ENCODE measurements at places on chromosomes 16 and 17. TPM values are rescaled to one million over a fixed set of nuclear protein-coding genes. Genes with fewer than 3 reads are reported as not detected.

DNA sequence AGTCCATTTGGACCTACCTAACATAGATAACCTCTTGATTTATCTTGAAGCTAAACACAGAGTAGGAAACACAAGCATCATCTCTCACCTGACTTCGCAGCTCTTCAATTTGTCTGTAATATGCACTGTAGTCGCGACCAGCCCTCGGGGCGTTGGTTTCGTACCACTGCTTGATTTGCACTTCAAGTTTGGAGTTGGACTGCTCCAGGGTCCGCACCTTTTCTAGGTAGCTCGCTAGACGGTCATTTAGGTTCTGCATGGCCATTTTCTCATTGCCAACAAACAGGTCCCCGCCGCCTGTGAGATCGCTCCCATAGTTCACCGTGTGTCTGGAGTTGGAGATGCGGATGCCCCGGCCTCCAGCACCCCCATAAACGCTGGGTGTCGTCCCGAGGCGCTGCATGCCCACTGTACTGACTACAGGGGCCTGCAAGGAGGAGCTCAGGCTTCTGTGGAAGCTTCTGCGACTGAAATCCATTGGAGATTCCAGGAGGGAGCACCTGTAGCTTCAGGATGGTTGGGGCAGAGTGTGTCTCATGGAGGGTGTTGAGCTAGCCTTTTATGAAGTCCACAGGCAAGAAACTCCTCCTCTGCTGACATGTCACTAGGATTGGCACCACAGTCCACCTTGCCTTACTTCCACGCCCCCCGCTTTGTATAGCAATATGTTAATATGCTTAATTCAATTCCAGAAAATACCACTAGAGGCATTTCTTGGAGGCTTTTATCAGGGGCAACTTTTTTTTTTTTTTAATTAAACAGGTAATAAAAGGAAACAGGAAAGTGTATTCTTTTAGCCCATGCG is at the start of gene KRT20:
TSS of gene KRT20 (minus strand) at position 535 of the 805 bp plus-strand sequence. CDS start at position 478, 57 bp downstream.
- no peaks in the 10 kb centered on the region for H3K27me3 ChIP-seq
- H3K27ac ChIP-seq = peak within 1 kb of the TSS; percentile 70
- H3K36me3 ChIP-seq = peaks cover 2% of the 10 kb centered on the region
- H3K4me1 ChIP-seq = no peaks in the 10 kb centered on the region
- DNase-seq = peak; percentile 64

GRCh38 chr17:17075125-17075781 is 33.0 kb downstream of the MPRIP start:
- H3K4me3 ChIP-seq = no peak overlapping the region
- H3K27ac ChIP-seq = no peak overlapping the region
- DNase-seq = no peak
- no peaks in the 10 kb centered on the region for H3K27me3 ChIP-seq
- H3K4me1 ChIP-seq = peaks cover 19% of the 10 kb centered on the region

- H3K27me3 ChIP-seq = no peaks in the 10 kb centered on the region
- H3K4me1 ChIP-seq = no peaks in the 10 kb centered on the region
- no peak overlapping the region for H3K4me3 ChIP-seq
- no peaks in the 10 kb centered on the region for H3K36me3 ChIP-seq
These were observed 6.0 kb upstream of the GFAP start for GRCh38 chr17:44921122-44921882.

The CCL17 gene
- total RNA-seq = not detected

The ABCA10 gene
- 2.3 TPM for total RNA-seq

The PRR11 gene
- total RNA-seq = 10.8 TPM

The SLC16A5 gene
- 50.1 TPM for total RNA-seq

The TM4SF5 gene
- 15.1 TPM for total RNA-seq
